ENCODE measurements at places on chromosomes 4 and X.

DNA sequence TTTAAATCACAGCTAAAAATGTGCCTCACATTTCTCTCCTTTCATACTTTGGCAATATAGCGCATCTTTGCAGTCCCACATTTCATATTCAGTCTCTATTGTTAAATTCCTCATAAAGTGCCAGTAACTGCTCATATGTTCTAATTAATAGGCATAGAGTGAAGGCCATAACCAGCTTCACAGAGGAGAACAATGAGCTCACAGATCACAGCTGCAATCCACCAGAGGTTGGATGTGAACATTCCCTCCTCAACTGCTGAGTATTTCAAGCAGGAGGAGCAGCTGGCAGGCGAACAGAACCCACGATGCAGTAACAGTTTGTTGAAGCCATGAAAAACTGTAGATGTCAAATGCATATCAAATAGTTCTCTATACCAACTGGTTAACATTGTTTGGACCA, 2088.7 kb upstream of the AGA start:
- no peak for DNase-seq

GRCh38 chr4:162011089-162011488, 152.7 kb downstream of the FSTL5 start:
- no peak for DNase-seq

GRCh38 chr4:85952528-85952927, 407.3 kb downstream of the MAPK10 start:
- no peak for DNase-seq

- DNase-seq, result peak; percentile 54
Observed at GRCh38 chr4:185470501-185471195, 885 bp downstream of the CCDC110 start.

DNA sequence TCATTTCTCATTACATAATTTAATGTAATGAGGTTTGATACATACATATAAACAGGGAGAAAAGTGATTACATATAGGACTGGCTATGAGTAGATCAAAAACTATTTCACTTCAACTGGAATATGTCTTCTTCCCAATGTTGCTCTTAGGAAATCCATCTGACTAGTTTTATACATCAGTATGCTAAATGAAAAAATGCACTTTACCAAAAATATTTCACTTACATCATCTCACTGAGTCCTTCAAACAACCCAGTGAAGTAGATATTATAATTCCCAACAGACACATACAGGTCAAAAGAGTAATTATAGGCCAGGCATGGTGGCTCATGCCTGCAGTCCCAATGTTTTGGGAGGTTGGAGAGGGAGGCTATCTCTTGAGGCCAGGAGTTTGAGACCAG, 215.9 kb downstream of the MID1 start:
- DNase-seq, result no peak

DNA sequence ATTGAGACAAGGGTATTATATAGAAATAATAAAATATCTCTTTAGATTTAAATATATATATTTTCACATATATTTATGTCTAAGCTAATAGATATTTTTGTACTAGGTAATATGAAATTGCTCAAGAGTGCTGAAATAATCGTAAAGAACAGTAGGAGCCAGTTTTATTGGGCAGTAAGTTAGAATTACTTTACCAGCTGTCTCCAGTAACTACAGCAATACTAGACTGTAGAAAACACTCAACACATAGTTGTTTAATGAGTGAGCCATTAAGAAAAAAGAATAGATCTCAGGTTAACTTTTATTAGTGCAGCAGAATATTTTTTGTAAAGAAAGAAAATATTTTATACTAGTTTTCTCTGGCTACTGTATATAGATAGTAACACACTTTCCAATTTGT, 715.2 kb downstream of the TRIML1 start:
- DNase-seq, result no peak

DNA sequence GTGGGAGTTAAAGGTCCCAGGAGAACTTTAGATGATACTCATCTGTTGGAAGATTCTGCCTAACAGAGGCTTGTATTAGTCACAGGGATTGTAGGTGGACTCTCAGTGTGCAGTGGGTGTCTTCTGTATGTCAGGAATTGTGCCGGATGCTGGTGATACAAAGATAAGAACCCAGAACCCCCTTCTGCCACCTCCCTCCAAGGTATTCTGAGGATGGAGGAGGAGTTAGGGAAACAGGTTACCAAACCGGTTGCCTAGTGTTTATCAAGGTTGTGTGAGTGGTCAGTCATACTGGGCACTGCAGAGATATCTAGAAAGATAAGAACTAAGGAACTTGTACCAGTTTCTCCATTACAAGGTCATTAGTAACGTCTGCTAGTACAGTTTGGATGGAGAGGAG, 61.6 kb downstream of the PTTG2 start:
- no peak for DNase-seq

- no peak for DNase-seq
Observed at GRCh38 chrX:153921511-153922446, 4.3 kb downstream of the ARHGAP4 start.

GRCh38 chr4:93183576-93183975, 645.0 kb upstream of the ATOH1 start:
- no peak for DNase-seq

- no peak for DNase-seq
Observed at GRCh38 chr4:81058621-81059020, 28.1 kb downstream of the BMP3 start.

GRCh38 chr4:141900856-141901255, 264.5 kb downstream of the IL15 start:
- DNase-seq, result no peak

- DNase-seq, result no peak
Observed at GRCh38 chrX:8138252-8138651, 32.8 kb downstream of the VCX2 start.

- no peak for DNase-seq
Observed at GRCh38 chr4:102713096-102713495, 47.7 kb downstream of the MANBA start.

GRCh38 chr4:53595834-53596233, 4.5 kb upstream of the LNX1 start:
- no peak for DNase-seq

DNA sequence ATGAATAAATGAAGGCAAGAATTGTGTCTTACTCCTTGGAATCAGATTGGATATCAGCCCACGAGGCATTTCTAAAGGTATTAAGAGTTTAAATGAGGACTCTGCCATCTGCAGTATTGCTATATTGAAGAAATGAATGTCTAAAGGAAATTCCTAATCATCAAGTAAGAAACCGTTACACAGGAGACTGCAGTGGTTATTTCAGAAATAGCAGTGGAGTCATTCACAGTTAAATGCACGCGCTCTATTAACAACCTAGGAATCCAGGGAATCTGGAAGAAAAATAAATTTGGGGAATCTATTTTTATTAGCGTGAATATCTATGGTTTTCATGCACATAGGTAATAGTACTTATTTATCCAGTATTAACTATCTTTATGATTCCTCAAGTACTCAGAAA, 334.2 kb downstream of the TENM3 start:
- no peak for DNase-seq

DNA sequence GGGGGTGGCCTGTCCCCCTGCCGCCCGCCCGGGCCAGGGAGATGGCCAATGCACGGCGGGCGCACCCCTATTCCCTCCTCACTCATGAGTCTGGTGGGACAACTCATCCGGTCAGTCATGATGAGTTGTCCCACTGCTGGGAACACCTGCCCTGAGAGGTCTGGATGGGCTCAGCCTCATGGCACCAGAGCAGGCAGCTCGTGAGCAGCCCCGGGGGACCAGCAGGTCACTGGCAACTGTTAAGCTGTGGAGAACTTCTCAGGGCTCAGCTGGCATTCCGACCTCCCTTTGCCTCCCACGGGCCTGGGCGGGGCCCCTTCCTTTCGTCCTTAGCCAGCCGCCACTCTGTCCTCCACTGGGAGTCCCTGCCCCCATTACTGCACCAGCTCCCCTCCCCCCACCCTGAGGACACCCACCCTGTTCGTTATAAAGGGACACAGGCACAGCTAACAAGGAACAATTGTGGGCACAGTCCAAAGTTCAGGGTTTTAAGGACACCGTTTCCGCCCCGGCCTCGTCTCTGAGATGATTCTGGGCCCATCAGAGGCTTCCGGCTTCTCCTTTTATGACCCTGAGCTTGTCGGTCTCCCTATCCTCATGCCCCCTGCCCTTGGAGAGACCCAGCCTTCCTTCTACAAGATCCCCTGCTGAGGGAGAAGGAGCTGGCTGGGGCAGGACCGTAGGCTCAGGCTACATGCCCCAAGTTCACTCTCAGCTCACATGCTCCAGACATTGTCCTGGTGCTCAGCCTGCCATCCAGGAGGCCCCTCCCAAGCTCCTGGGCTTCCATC, 14.6 kb upstream of the KIAA0232 start:
- no peak for DNase-seq

GRCh38 chr4:36712013-36712412, 430.6 kb downstream of the DTHD1 start:
- no peak for DNase-seq

GRCh38 chr4:772776-773175, 53.2 kb downstream of the CPLX1 start:
- no peak for DNase-seq

DNA sequence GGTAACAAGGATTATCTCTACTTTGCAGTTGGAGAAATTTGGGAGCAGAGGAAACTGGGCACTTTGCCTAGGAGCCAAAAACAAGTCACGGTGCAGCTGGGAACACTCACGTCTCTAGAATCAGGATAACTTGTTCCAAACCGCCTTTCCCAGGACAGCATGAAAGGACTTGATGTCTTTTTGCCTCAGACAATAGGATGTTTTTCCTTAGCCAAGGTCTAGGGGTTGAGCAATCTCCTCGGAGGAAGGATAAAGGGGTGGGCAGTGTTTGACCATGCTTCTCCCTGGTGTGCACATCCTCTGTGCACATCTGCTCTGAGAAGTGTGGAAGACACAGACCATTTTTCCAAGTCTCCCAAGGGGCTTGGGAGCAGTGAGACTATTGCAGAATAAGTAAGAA, 1.7 kb upstream of the SPARCL1 start:
- DNase-seq, result no peak
